ENCODE measurements at places on chromosomes 1 and 21.
A peak's percentile ranks its signal among the peaks of the same experiment; 100 is the strongest.

- DNase-seq, result no peak
These were observed 273.2 kb downstream of the USP25 start for GRCh38 chr21:16002874-16003466.

- no peak for DNase-seq
These were observed 170.7 kb upstream of the GALNT2 start for GRCh38 chr1:229896306-229896705.

DNA sequence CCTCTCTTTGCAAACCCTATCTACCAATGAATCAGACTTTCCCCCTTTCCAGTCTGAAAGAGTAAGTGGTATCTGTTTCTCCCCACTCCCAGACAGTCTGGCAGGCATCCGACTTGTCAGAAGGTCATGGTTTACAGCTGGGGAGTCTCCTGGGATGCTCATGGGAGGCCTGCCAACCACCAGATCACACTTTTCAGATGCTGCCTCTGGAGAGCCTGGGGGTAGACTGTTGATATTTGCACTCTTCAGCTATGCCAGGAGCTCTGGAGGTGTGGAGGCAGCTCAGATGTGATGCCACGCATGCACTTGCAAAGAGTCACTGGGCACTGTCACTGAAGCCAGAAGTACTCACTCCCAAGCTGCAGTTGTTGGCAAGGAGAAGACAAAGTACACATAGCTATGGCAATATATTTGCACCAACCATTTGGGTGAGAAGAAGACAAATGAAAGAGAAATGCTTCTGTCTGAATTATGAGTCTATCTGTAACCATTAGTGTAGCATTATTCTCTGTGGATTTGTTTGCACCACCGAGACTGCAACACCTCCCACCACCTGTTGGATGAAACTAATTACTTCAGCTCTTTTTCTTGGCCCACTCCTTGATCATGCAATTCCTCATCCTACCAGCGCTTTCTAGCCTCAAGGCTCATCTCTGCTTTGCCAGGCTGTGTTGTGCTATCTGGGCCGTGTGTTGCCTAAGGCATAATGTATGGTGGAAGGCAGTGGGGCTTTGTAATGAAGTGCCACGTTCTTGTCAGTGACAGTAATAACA is 133.0 kb upstream of the SPAG17 start:
- DNase-seq, result no peak

DNA sequence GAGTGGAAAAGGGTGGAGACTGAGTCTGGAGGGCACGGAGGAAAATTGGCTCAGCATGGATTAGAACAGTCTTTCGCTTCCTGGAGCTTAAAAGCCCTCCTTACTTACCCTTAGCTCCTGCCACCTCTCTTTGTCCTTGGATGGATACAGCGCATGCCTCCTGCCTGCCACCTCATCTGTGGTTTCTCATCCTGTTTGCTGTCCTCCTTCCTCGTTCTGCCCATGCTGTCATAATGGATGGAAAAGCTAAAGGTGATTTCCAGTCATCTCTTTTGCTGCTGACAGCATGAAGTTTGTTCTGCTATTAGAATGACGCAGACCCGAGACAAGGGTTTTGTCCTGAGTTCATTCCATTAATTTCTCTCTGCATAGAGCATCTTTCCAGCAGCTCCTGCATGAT is 425.9 kb downstream of the KIF26B start:
- DNase-seq, result no peak

- peak; percentile 97 for DNase-seq
These were observed 9.6 kb downstream of the TMEM167B start for GRCh38 chr1:109099938-109100773.

GRCh38 chr1:153774026-153774595 is 1.1 kb upstream of the SLC27A3 start:
- DNase-seq, result no peak

GRCh38 chr1:201482755-201483154 is 13.8 kb upstream of the PHLDA3 start:
- no peak for DNase-seq

GRCh38 chr1:225114354-225114990 is 185.0 kb downstream of the DNAH14 start:
- DNase-seq, result no peak

DNA sequence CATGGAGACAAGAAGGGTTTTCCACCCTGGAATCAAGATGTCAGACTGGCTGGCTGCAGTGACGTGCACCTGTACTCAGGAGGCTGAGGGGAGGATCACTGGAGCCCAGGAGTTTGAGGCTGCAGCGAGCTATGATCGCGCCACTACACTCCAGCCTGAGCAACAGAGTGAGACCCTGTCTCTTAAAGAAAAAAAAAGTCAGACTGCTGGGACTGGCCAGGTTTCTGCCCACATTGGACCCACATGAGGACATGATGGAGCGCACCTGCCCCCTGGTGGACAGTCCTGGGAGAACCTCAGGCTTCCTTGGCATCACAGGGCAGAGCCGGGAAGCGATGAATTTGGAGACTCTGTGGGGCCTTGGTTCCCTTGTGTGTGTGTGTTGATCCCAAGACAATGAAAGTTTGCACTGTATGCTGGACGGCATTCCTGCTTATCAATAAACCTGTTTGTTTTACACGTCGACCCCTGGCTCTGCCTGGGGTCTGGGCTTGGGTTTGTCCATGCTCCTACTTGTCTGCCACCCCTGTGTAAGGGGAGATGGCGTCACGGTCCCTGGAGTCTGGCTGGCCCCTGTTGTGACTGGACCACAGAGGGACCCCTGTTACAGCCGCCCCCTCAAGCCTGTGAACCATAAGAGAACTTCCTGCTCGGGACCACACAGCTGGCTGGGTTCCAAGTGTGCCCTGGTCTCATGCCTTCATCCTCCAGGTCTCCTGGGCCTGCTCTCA is 20.9 kb upstream of the VPS13D start:
- peak; percentile 97 for DNase-seq

DNA sequence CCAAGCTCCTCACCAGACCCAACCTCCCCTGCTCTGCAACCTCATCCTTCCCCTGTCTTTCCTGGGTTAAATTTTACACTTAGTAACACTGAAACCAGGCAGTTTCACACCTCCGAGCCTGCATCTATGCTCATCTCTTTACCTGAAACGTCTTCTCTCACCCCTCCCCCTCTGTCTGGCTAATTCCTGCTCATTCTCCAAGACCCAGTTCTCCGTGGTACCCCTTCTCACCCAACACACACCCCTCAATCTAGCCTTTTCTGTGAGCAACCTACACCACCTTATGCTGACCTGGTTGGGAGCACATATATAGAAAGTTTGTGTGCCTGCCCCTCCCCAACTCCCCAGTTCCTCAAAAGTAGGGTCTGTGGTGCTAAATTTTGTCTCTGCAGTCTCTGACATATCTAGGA is 3.7 kb upstream of the KIAA1614 start:
- DNase-seq, result peak; percentile 12

- no peak for DNase-seq
These were observed 336.4 kb downstream of the NTNG1 start for GRCh38 chr1:107477233-107477632.

DNA sequence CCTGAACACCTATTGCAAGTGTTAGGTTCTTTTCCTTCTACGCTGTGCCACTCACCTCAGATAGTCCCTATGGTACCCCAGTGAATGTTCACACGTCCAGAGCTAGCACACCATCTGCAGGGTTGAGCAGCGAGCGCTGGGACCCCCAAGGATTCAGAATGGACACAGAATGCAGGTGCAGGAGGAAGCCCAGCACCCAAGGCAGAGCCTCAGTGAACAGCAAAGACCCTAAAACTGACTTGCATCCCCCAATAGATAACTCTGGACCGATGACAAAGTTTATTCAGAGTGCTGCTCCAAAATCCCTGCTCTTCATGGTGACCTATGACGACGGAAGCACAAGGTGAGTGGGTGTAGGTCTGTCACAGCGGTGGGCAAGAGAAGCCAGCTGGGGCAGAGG is 15.1 kb upstream of the MX2 start:
- no peak for DNase-seq

DNA sequence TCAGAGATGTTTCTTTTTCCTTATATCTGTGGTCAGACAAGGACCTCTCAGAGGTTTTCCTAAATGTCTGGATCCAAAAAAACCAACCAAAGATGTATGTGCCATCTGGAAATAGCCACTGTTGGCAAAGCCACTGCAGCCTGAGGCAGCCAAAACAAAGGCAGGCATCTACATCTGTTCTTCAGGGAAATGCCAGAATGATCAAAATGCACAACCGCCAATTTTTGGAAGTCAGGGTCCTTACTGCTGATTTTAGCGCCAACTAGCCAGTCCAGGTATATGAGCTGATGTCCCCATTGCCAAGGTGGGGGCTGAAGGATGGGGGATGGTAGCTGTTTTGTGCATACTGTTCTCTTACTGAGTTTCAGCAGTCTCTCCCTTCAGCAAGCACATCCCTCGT is 45.9 kb downstream of the SYT14 start:
- DNase-seq, result no peak

DNA sequence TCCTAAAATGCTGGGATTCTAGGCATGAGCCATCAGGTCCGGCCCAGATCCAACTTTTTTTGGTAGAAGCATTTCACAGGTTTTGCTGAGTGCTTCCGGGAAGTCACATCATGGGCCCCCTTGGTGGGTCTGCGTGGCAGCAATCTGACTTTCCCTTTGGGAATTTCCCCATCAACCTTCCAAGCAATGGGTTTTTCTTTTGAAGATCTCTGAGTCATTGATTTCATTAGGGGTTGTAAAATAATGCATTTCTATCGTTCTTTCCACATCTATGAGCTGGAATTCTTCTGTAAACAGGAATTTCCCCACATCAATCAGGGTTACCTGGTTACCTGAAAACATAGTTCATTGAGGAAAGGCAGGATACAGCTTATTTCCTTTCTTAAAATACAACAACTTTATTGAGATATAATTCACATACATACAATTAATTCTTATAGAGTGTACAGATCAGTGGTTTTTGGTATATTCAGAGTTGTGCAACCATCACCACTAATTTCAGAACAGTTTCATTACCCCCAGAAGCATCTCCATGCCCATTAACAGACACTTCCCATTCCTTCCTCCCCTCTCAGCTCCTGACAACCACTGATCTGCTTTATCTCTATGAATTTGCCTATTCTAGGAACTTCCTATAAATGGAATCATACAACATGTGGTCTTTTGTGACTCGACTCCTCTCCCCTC is 9.9 kb upstream of the ZBTB17 start:
- no peak for DNase-seq

DNA sequence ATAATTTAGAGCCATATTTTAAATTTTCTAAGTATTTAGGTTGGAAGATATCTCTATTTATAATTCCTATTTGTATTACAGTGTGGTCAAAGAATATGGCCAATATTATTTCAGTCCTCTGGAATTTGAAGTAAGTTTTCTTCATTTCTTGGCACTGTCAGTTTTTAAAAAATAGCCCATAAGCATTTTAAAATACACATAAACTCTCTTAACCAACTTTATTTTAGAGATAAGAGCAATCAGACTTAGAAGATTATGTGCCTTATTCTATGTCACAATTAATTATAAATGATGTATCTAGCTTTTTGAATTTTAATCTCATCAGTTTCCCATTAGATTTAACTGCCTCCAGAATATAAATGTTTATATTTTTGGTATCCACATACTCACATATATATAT is 130.8 kb downstream of the USP25 start:
- no peak for DNase-seq
